ENCODE measurements at places on chromosomes 13 and 19. TPM values are rescaled to one million over a fixed set of nuclear protein-coding genes. Genes with fewer than 3 reads are reported as not detected.

DNA sequence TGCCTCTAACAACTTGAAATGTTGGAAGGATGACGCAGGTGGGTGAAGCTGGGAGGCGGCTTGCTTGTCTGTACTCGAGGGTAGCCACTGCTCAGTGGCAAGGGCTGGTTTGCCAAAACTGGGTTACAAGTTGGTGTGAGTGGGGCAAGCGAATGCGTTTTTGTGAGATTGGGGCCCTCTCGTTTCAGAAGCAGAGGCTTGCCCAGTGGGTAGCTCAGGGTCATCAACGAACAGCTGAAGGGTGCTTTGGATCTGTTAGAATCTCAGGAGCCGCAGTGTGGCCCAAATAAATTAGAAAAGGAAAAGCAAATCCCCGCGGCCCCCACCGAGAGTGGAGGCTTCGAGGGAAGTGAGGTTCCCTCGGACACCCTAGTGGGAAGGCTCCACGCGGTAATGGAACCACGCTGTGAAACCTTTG lies 7.3 kb downstream of the ATP4B start:
- no peak for DNase-seq
- no peaks in the 10 kb centered on the region for H3K27me3 ChIP-seq
- no peak overlapping the region for H3K4me3 ChIP-seq

DNA sequence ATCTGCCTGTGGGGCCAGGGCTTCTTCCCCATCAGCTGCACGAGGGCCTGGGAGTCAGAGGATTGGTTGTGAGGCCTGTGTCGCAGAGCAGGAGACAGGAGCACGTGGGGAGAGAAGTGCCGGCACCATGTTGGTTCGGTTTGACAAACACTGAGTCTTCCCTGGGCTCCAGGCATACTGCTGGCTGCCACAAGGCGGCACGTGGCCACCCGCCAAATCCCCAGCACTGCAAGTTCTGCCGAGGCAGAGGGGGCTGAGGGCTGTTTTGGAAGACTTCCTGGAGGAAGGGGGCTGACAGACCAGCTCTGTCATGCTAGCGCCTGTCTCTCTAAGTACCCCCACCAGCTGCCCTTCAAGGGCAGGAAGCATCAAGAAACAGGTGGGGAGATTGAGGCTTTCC lies 9.5 kb downstream of the SHANK1 start:
- H3K4me1 ChIP-seq: no peaks in the 10 kb centered on the region
- DNase-seq: no peak
- no peak overlapping the region for H3K4me3 ChIP-seq
- H3K27ac ChIP-seq: no peak overlapping the region
- no peaks in the 10 kb centered on the region for H3K36me3 ChIP-seq

GRCh38 chr13:25806264-25806974 lies 245.4 kb downstream of the SHISA2 start:
- H3K27me3 ChIP-seq: no peaks in the 10 kb centered on the region
- no peaks in the 10 kb centered on the region for H3K4me1 ChIP-seq
- DNase-seq: no peak
- no peaks in the 10 kb centered on the region for H3K36me3 ChIP-seq
- H3K4me3 ChIP-seq: no peak overlapping the region

DNA sequence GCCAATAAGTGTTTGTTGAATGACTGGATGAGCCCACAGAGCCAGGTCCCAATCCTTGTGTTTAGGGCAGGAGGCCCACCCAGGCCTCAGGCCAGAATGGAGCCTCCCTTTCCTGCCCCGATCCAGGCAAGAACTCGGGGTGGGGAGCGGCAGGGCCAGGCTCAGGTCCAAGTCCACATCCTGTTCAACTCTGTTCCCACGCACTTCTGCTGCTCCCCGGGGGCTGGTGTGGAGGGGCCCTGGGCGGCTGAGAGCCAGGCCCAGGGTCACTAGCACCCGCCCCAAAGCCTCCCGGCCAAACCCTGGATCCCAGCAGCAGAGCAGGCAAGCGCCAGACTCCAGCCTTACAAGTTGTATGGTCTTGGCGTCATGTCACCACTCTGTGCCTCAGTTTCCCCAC lies 8.0 kb downstream of the ANGPTL8 start:
- peaks cover 5% of the 10 kb centered on the region for H3K4me1 ChIP-seq
- no peak for DNase-seq
- peaks cover 23% of the 10 kb centered on the region for H3K36me3 ChIP-seq
- no peaks in the 10 kb centered on the region for H3K27me3 ChIP-seq
- H3K4me3 ChIP-seq: no peak overlapping the region
- H3K27ac ChIP-seq: no peak overlapping the region

GRCh38 chr19:17279436-17279835 lies 2.3 kb upstream of the ANKLE1 start:
- no peak for DNase-seq
- H3K36me3 ChIP-seq: no peaks in the 10 kb centered on the region
- H3K27ac ChIP-seq: no peak overlapping the region
- no peaks in the 10 kb centered on the region for H3K27me3 ChIP-seq
- H3K4me1 ChIP-seq: peaks cover 2% of the 10 kb centered on the region
- H3K4me3 ChIP-seq: no peak overlapping the region

DNA sequence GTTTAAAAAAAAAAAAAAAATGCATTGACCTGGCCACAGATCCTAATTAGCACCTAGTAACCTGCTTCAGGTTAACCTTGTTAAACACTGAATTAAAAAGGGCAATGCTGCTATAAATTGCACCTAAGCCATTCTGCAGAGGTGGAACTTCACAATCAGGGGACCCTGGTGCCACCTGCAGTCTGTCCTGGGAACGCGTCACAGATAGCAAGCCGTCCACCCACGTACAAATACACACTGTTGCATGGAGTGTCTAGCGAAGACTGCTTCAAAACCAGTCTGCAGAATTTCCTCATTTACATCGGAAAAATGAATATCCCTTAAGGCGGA lies 169.3 kb downstream of the COL4A1 start:
- no peaks in the 10 kb centered on the region for H3K36me3 ChIP-seq
- H3K27ac ChIP-seq: no peak overlapping the region
- H3K4me1 ChIP-seq: peaks cover 28% of the 10 kb centered on the region
- peak overlapping the region; percentile 48 for H3K4me3 ChIP-seq
- no peak for DNase-seq

GRCh38 chr13:72570019-72570418 lies 157.4 kb downstream of the MZT1 start:
- no peak overlapping the region for H3K4me3 ChIP-seq
- no peaks in the 10 kb centered on the region for H3K36me3 ChIP-seq
- H3K27me3 ChIP-seq: no peaks in the 10 kb centered on the region
- no peak overlapping the region for H3K27ac ChIP-seq
- DNase-seq: no peak

GRCh38 chr13:83714236-83714635 lies 168.0 kb downstream of the SLITRK1 start:
- no peak overlapping the region for H3K27ac ChIP-seq
- no peaks in the 10 kb centered on the region for H3K27me3 ChIP-seq
- no peaks in the 10 kb centered on the region for H3K36me3 ChIP-seq

GRCh38 chr13:75329097-75329496 lies 152.9 kb downstream of the TBC1D4 start:
- H3K4me3 ChIP-seq: no peak overlapping the region
- no peaks in the 10 kb centered on the region for H3K27me3 ChIP-seq
- no peaks in the 10 kb centered on the region for H3K36me3 ChIP-seq
- H3K4me1 ChIP-seq: peaks cover 3% of the 10 kb centered on the region
- no peak for DNase-seq
- H3K27ac ChIP-seq: no peak overlapping the region

DNA sequence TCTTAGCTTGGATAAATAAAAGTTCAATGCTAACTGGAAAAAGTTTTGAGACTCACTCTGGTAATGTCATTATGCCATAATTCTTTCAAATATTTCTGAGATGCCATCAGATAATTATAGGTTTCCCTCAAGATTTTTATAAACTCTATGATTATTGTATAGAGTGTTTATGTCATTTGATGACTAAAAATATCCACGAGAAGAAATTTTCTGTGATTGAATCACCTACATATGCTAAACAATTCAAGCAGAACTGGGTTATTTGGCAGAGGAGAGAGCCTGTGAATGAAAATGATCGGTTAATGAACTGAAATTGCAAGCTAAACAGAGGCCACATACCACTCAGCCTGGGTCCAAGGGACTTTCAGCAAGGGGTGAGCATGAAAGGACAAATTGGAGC lies 92.6 kb upstream of the TSC22D1 start:
- no peak overlapping the region for H3K27ac ChIP-seq
- no peak for DNase-seq
- no peak overlapping the region for H3K4me3 ChIP-seq
- no peaks in the 10 kb centered on the region for H3K27me3 ChIP-seq
- peaks cover 8% of the 10 kb centered on the region for H3K4me1 ChIP-seq
- no peaks in the 10 kb centered on the region for H3K36me3 ChIP-seq

- H3K27ac ChIP-seq: no peak overlapping the region
- H3K4me3 ChIP-seq: no peak overlapping the region
- H3K4me1 ChIP-seq: no peaks in the 10 kb centered on the region
- no peaks in the 10 kb centered on the region for H3K27me3 ChIP-seq
Observed at GRCh38 chr13:46102255-46102605, 2.6 kb downstream of the CPB2 start.

- H3K36me3 ChIP-seq: no peaks in the 10 kb centered on the region
- H3K4me3 ChIP-seq: no peak within 1 kb of the TSS
- peaks cover 9% of the 10 kb centered on the region for H3K4me1 ChIP-seq
- H3K27me3 ChIP-seq: no peaks in the 10 kb centered on the region
- H3K27ac ChIP-seq: 0 out of 2 replicates have a peak within 1 kb of the TSS, but pooled peaks have one; percentile 6
- no peak for DNase-seq
Observed at GRCh38 chr19:51001515-51001914, at the start of gene KLK8. Gene KLK8 (minus strand): TSS chr19:51001604. CDS start chr19:51001167, 437 bp downstream.

DNA sequence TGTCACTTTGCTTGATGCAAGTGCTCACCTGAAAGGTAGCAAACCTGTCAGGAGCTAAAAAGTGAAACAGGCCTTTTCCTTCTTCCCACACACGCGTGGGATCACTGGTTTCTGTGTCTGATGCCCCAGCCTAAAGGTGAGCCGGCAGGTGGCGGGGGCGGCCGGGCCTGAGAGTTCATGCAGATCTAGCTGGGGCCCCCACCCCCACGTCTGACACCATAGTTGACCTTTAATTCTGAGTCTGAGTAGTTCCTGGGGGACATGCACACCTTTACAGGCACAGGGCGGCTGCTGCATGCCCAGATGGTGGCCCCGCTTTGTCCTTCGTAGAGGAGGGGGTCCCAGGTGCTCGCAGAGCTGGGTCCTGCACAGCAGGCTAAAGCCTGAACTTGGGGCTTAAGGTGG lies 345.3 kb downstream of the TEX29 start:
- H3K36me3 ChIP-seq: no peaks in the 10 kb centered on the region
- DNase-seq: peak; percentile 38
- H3K4me1 ChIP-seq: no peaks in the 10 kb centered on the region
- H3K27me3 ChIP-seq: no peaks in the 10 kb centered on the region
- no peak overlapping the region for H3K27ac ChIP-seq
- no peak overlapping the region for H3K4me3 ChIP-seq

DNA sequence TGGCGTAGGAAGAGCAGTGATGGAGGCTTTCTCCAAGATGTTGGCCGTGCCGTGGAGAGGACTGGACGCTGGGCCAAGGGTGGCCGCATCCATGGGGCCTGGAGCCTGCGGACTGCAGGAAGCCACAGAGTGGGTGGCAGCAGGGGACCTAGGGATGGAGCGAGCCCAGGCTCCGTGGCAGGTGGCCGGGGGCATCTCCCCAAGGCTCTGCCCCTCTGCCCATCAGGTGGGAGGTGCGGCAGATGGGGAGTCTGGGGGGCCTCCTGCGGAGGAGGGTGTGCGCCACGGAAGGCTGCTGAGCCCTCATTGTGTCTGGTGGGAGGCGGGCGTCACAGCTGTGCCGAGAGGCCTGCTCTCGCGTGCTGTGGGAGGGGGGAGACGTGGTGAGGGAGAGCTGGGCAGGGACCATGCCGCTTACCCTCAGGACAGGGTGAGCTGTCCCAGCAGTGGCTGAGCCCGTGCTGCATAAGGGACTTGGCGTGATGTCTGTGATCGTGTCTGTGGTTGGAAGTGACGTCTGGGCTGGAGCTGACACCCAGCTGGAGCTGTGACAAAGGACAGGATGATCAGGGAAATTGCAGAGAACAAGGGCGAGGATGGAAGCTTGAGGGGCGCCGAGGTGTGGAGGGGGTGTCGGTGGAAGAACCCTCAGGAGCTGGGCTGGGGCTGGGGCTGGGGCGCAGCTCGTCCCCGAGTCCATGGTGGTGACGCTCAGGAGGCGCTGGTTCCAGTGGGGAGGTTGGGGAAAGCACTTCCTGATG lies 13.4 kb downstream of the MCF2L start:
- H3K36me3 ChIP-seq: no peaks in the 10 kb centered on the region
- no peak overlapping the region for H3K4me3 ChIP-seq
- H3K27me3 ChIP-seq: no peaks in the 10 kb centered on the region
- no peaks in the 10 kb centered on the region for H3K4me1 ChIP-seq

Gene CLC
- 12.4 TPM for total RNA-seq

Gene JAK3
- total RNA-seq: 4.0 TPM

Gene DAZAP1
- 341 TPM for total RNA-seq

Gene CHAF1A
- 146 TPM for total RNA-seq

Gene SDHAF1
- total RNA-seq: 16.8 TPM

Gene SBSN
- total RNA-seq: not detected

Gene ZNF154
- 11.6 TPM for total RNA-seq

Gene ZSWIM4
- total RNA-seq: 32.7 TPM

Gene SIGLEC10
- total RNA-seq: not detected

Gene TNFRSF19
- total RNA-seq: 0.57 TPM

Gene SIGLEC5
- total RNA-seq: not detected

Gene SMAD9
- 1.0 TPM for total RNA-seq
